ENCODE measurements at places on chromosomes 6 and 20. TPM values are rescaled to one million over a fixed set of nuclear protein-coding genes. Genes with fewer than 3 reads are reported as not detected.

GRCh38 chr20:60695226-60696000 lies 556.6 kb upstream of the CDH4 start:
- no peak for DNase-seq

- peak; percentile 28 for DNase-seq
These were observed 13.4 kb downstream of the AIG1 start for GRCh38 chr6:143074101-143074500.

DNA sequence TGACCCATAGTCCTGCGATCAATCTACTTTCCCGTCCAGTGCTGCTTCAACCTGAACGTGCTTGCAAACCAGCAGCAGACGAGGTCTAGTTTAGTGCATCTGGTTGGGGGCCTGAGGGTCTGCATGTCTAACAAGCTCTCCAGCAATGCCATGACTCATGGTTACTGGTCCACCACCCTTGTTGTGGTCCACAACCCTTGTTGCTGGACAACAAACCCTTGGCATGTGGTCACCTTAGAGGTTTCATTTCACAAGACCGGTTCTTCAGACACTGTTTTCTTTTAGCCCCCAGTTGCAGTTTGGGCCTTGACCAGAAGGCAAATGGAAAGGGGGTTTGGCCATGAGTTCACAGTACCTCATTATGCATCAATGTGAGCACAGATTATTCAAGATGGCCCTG lies 424.8 kb downstream of the QKI start:
- no peak for DNase-seq

Gene CPXM1
- polyA plus RNA-seq: 83.9 TPM

Gene ZKSCAN3
- polyA plus RNA-seq: 6.0 TPM
